ENCODE measurements at places on chromosomes 13 and 19. TPM values are rescaled to one million over a fixed set of nuclear protein-coding genes. Genes with fewer than 3 reads are reported as not detected.

The NPHS1 gene
- total RNA-seq, result not detected

The TNNI3 gene
- total RNA-seq, result not detected

The PSG11 gene
- total RNA-seq, result not detected

The ALOX5AP gene
- total RNA-seq, result not detected

The PNPLA6 gene
- 79.0 TPM for total RNA-seq

The TLE2 gene
- 16.3 TPM for total RNA-seq

The ARL11 gene
- total RNA-seq, result 0.32 TPM

The APOE gene
- total RNA-seq, result 0.97 TPM

The PBX4 gene
- not detected for total RNA-seq

The WDR18 gene
- total RNA-seq, result 83.3 TPM

The C19orf47 gene
- total RNA-seq, result 4.4 TPM

The DACH1 gene
- 4.5 TPM for total RNA-seq

The TUBA3C gene
- not detected for total RNA-seq

The ZNF729 gene
- not detected for total RNA-seq

The CGB5 gene
- not detected for total RNA-seq

The CPAMD8 gene
- total RNA-seq, result 0.30 TPM

The NCR1 gene
- 0.65 TPM for total RNA-seq

The FREM2 gene
- total RNA-seq, result not detected

The PCDH17 gene
- total RNA-seq, result 1.4 TPM

The HCN2 gene
- under 0.01 TPM for total RNA-seq

The GNG14 gene
- not detected for total RNA-seq

The MAB21L1 gene
- total RNA-seq, result not detected

The ZNF419 gene
- total RNA-seq, result 8.8 TPM

The NALCN gene
- 10.5 TPM for total RNA-seq

The CRLF1 gene
- total RNA-seq, result not detected

The CYP2F1 gene
- not detected for total RNA-seq

The FUT2 gene
- not detected for total RNA-seq

The C19orf73 gene
- 0.32 TPM for total RNA-seq

The CERS4 gene
- total RNA-seq, result 1.9 TPM

The RUBCNL gene
- not detected for total RNA-seq

The ZNF525 gene
- 5.8 TPM for total RNA-seq

The PDX1 gene
- total RNA-seq, result not detected

The GPR12 gene
- total RNA-seq, result not detected

The PRSS57 gene
- total RNA-seq, result not detected

The ZNF610 gene
- 1.4 TPM for total RNA-seq

The ZNF471 gene
- total RNA-seq, result 0.97 TPM

The EXOC3L2 gene
- total RNA-seq, result 1.1 TPM

The TMEM259 gene
- total RNA-seq, result 52.3 TPM

The CD37 gene
- total RNA-seq, result not detected

The SHISA7 gene
- total RNA-seq, result not detected

The EDNRB gene
- total RNA-seq, result under 0.01 TPM

The LYPD4 gene
- not detected for total RNA-seq

The DMKN gene
- not detected for total RNA-seq

The CEACAM20 gene
- not detected for total RNA-seq

The HS6ST3 gene
- total RNA-seq, result 0.15 TPM

The SLC27A1 gene
- total RNA-seq, result 7.8 TPM

The AZU1 gene
- not detected for total RNA-seq

The ZNF85 gene
- total RNA-seq, result 4.9 TPM

The SOX21 gene
- not detected for total RNA-seq
